Hematopoietic multipotent progenitor cell treated with erythropoietin and hydrocortisone succinate and interleukin-3 and kit ligand, for 4 days (in vitro differentiated cells): ENCODE measurements at places on chromosomes 1 and 21.
A peak's percentile ranks its signal among the peaks of the same experiment; 100 is the strongest.

DNA sequence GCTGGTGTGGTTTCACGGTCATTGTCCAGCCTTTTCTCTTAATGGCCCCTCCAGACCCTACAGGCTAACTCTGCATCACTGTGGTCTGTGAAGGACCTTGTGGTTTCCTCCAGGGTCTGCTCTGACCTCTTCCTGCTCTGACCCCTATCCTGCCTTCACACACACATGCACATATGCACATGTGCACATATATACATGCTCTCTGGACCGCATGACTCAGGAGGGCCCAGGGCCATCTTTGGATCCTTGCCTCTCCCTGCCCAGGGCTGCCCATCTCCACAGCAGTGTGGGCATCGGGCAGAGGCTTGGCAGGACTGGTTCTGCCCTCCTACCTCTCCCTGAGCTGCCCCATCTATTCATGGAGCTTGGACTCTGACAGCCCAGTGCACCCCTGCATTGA lies 510.9 kb downstream of the PTPRU start:
- no peak for DNase-seq

GRCh38 chr1:58726581-58726980 lies 26.7 kb upstream of the MYSM1 start:
- no peak for DNase-seq

DNA sequence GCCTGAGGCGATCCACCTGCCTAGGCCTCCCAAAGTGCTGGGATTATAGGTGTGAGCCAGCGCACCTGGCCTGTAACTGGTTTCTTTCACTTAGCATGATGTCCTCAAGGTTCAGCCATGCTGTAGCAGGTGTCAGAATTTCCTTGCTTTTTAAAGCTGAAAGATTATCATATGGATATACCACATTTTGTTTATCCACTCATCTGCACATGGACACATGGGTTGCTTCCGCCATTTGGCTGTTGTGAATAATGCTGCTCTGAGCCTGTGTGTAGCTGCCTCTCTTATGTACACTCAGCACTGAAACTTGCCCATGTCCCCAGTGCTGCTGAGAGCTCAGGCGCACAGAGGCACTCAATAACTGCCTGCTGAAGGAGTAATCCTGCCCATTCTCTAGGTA lies 11.8 kb downstream of the CSMD2 start:
- no peak for DNase-seq

GRCh38 chr21:15730484-15731242 lies 881 bp downstream of the USP25 start:
- no peak for DNase-seq

- peak; percentile 67 for DNase-seq
These were observed 115.1 kb upstream of the TMEM51 start for GRCh38 chr1:15038232-15039016.

DNA sequence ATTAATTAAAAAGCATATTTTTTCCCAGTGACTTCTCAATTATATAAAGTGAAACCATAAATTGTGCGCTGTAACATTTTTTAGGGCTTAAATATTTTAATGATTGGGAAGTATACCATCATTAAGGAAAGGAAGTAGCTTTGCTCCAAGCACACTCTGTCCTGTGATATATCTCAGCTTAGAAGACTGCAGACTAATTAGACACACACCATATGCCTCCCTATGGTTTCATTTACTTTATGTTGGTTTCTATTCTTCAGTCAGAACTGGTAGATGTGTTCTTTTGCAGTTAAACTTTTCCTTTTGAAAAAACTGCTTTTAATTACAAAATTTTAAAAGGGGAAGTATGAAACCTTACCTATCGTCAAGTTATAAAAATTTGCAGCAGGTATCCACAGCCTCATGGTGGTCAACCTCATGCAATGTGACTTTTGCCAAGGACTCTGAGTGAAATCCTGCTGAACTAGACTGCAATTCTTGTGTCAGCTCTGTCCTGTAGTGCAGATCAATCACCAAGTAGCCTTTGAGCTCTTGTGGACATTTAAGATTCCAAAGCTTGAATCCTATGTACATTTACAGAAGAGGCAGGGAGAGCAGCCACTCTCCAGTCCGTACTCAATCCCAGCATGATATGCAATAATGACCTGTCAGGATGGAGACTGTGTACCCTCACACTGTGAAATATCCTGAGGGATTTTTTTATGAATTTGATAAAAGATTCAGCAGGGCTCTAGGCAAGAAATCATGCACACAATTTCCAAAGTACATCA lies 149.1 kb downstream of the AMY1C start:
- DNase-seq, result no peak

- no peak for DNase-seq
These were observed 168.3 kb upstream of the DUSP10 start for GRCh38 chr1:221910222-221910621.

GRCh38 chr1:26145960-26146294 lies 13.0 kb upstream of the FAM110D start:
- DNase-seq, result no peak

DNA sequence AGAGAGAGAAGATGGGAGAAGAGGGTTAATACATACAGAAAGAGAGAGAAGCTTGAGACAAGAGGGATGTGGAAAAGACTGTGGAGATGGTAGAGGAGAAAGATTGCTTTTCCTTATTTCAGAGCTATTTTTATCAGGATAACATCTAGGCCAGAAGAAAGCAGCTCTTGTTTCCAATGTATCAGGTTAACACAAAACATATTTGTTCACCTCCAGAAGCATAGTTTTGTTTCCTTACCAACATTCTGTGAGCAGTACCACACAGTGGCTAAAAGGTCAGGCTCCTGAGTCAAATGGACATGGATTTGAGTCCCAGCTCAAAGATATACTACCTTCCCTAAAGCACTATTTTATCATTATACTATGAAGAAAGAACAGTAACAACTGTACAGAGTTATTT lies 185.5 kb downstream of the DUSP10 start:
- DNase-seq, result no peak

GRCh38 chr1:99098589-99098988 lies 93.9 kb upstream of the PLPPR5 start:
- no peak for DNase-seq

DNA sequence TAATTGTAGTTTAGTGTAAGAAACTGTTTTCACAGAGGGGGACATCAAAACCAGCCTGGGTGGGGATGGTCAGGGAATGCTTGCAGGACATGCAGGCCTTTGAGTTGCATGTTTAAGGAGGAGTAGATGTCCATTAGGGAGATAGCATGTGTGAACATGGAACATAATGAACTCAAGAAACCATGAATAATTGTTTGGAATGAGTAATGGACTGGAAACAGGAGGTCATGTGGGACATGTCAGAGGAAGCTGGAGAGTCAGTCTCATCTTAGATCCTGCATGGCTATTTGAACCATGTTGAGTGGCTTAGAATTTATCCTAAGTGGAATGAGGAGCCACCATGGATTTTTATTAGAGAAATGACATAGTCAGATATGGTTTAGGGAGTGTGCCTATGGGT lies 86.4 kb downstream of the RPE65 start:
- no peak for DNase-seq

DNA sequence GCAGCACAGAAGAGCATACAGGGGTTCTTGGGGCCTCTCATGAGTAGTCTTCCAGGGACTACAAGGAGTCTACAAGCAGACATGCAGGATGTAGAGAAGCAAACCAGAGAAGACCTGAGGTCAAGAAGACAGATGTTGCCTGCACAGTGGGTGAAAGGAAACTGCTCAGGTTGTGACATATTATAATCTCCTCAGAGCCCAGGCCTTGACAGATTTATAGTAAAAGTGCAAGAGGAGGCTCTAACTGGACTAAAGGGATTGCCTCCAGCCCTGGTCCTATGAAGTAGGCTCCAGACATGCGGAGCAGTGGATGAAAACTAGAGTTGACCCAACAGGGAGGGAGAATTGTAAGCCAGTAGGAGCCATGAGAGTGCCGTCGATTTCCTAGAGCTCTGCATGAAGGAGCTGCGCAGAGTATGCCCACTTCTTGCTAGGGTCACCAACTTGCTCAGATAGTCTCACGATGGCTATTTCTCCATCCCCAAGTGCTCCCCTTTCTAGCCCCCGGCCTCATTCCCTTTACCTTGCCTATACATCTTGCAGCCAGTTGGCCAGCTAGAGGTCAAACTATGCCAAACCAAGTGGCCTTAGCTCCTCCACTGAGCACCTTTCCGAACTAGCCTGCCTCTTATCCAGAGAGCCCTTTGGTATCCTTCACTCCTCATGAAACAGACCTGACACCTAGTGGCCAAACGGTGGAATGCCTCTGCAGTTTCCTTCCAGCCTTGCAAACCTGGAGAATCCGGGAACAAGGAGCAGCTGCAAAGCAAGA lies 36.2 kb upstream of the IPO9 start:
- peak; percentile 85 for DNase-seq

- DNase-seq, result peak; percentile 66
These were observed 76.3 kb downstream of the ZP4 start for GRCh38 chr1:237814319-237814924.

DNA sequence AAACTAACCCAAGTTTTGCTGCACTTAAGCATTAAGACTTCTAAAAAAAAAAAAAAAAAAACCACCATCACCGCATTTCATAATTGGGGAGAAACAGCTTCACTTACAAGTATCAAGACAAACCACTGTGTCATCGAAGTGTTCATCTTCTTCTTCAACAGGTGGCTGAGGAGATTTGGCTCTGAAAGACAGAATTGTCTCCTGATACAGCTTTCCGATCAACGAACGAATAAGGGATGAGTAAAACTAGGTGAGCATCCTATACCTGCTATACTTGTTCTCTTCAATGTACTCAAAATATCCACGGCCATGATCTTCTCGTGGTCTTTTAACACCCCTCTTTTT lies 2.0 kb downstream of the HNRNPU start:
- DNase-seq, result peak; percentile 64

DNA sequence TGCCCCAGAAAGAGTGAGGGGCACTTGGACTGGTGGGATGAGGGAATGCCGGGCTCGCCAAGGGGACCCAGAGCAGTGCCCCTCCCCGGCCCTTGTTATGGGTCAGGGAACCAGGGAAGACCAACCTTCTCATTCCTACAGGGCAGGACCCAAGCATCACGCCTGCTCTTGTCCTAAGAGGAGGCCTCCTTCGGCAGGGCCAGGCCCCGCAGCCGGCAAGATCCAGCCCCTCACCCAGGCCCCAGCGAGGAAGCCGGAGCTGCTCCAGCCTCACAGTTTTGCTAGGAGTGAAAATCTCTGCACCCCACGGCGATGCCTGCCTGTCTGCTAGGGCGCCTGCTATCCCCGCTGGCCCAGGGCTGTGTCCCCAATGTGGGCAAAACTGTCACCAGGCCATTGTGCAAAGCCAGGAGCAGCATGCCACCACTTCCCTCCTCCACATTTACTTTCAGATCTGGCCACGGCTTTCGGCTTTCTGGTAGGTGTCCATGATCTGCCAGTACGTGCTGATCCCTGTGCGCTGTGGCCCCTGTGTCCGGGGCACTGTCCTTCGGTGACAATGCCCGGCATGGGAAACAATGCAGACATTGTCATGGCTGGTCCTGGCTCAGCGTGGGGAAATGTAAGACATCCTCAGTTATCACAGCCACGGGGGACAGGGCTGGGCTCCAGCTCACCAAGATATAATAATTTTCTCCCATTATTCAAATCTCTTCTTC lies 9.6 kb downstream of the ACTRT2 start:
- DNase-seq, result no peak

DNA sequence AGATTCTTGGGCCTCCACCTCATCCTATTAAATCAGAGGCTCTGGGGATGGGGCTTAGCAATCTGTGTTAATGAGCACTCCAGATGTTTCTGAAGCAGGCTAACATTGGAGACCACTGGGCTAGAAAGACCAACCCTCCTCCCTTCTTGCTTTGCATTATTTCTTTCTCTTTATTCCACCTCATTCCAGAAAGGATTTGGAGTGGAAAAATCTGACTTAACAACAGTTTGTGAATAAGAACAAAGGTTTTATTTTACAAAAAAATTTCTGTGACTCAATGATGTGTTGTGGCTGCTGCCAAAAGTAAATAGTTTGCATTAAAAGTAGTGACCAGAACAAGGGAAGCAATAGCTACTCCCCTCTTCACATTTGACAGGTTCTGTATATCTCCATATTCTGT lies 79.4 kb downstream of the TGFB2 start:
- no peak for DNase-seq

GRCh38 chr1:93774707-93775106 lies 93.1 kb upstream of the BCAR3 start:
- no peak for DNase-seq

- DNase-seq, result no peak
These were observed 95.8 kb downstream of the PSMG1 start for GRCh38 chr21:39087238-39088030.

- DNase-seq, result peak; percentile 8
These were observed 109.8 kb downstream of the JAK1 start for GRCh38 chr1:64856553-64856952.

DNA sequence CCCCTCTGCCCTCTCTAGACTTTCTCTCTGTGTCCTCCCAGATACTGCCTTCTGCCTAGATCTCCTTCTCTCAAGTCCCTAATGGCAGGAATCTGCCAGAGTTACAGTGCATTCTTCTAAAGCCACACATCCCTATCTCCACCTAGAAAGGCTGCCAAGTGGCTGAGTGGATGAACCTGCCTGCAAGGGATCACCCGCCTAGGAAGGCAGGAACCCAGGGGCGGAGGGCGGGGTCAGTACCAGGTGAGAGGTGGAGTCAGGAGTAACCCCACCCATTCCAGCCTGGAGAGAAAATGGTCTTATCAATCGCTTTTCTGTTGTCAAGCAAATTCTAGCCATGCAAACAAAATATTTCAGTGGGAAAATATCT lies 60.8 kb downstream of the BCAR3 start:
- no peak for DNase-seq

DNA sequence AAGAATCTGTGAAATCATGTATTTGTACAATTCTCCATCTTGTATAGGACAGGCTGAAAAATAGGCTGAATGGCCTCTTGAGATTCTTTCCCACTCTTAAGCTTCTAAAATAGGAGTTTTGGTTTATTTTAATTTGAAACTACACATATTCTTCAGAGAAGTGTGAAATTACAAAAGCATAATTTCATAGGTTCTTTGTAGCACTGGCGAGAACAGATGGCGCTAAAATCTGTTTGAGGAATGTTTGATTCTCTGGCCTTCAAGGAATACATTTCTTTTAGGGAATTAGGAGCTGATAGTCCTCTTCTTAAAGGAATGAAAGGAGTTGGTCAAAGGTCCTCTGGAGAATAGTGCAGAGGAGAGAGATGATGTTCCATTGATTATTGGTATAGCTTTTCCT lies 44.9 kb downstream of the CC2D1B start:
- no peak for DNase-seq

- no peak for DNase-seq
These were observed 40.5 kb upstream of the HMCN1 start for GRCh38 chr1:185693654-185694053.

DNA sequence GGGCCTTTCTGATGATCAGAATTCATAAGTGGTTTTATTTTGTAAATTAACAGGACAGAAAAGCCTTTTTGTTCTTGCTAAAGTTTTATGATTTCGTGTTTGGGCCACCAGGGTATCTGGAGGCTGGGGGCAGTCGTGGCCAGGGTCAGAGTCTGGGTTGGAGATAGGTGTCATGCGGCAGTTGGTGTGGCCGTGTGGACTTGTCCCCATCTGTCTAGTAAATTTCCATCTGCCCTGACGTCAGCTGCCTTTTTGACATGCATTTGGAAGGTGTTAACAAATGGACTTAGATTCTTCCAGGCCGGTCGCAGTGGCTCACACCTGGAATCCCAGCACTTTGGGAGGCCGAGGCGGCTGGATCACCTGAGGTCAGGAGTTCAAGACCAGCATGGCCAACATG lies 56.8 kb downstream of the SKI start:
- DNase-seq, result no peak

GRCh38 chr1:61184040-61184713 lies 101.8 kb downstream of the NFIA start:
- peak; percentile 76 for DNase-seq

- DNase-seq, result peak; percentile 3
These were observed 131.9 kb upstream of the LYPLAL1 start for GRCh38 chr1:219041818-219042217.

GRCh38 chr1:201756406-201756805 lies 72.6 kb upstream of the IPO9 start:
- no peak for DNase-seq
